ENCODE measurements at places on chromosomes 12 and 14.

GRCh38 chr12:93130366-93131054 is 201.4 kb upstream of the EEA1 start:
- DNase-seq = no peak

- no peak for DNase-seq
These were observed 69.5 kb downstream of the NKX2-1 start for GRCh38 chr14:36450550-36450949.

GRCh38 chr12:53115112-53115890 is 12.0 kb downstream of the SOAT2 start:
- DNase-seq = no peak

GRCh38 chr12:98727196-98727595 is 82.1 kb downstream of the APAF1 start:
- no peak for DNase-seq

GRCh38 chr12:52735816-52736632 is 32.7 kb upstream of the KRT77 start:
- DNase-seq = no peak

DNA sequence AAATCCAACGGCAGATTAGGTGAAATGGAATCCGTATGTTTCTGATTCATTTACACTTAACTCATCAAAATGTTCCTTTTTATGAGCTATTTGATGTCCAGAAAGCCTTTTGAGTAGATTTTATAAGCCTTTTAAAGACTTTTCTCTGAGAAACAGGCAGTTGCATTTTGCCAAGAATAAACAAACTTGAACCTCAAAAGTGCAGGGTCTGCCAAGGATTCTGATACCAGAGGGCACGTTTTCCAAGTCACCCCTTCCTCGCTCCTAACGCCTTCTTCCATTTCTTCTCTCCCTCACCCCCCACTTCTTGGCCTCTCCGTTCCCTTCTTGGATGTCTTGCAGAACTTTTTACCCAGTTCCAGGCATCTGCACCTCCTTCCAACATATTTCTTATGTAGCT is 200.6 kb upstream of the TBX3 start:
- no peak for DNase-seq

DNA sequence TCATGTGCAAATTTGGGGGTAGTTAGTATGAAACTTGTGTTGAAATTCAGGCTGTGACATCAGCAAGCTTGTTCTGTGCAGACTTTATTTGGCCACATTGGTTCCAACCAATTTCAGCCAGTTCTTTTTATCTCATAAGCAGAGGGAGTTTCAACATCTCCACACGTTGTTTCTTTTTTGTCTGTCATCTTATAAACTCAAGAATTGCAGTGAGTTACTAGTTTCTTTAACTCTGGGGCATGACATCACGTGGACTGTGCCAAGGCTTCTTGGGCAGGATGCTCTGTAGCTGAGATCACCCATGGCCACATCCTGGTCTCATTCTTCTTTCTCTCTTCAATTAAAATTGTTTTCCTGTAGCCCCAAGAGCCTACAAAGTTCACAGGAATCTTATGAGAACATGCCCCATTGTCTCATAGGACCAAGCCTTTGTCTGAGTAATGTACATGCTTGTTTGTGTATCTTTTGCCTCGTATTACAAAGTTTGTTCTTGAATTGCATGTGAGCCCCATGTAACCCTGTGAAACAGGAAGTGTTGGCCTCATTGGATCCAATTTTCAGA is 982.0 kb upstream of the TMEM132C start:
- no peak for DNase-seq

- DNase-seq = no peak
These were observed 37.8 kb downstream of the SLC6A15 start for GRCh38 chr12:84874825-84875139.

DNA sequence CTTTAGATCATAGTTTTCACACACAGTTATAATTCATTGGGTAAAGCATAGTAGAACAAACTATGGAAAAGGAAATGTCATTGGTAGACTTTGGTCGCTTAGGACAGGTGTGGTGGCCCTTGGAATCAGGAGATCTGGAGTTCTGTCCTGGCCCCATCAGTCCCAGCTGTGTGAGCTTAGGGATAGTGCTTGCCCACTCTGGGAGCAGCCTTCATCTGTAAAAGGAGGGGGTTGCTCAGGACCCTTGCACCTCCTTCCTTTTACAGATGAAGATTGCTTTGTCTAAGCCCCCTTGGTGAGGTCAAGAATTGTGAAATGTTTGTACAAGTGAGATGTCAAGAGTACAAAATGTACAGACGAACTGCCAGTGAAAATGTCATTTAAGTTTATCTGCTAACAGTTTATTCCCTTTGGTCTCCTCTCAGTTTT is 93.2 kb downstream of the BORCS5 start:
- DNase-seq = no peak

DNA sequence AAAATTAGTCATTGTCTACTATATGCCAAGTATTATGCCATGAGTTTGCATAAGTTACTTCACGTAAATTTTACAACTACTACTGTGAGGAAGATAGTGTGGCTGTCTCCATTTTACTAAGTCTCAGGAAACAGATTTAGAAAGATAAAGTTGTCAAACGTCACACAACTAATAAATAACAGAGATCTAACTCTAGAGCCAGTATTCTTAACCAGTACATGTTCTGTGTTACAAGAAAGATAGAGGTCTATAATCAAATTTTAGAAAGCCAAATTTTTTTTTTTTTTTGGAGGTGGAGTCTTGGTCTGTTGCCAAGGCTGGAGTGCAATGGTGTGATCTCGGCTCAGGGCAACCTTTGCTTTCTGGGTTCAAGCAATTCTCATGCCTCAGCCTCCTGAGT is 14.2 kb downstream of the CLEC4C start:
- no peak for DNase-seq

- DNase-seq = no peak
These were observed 1147.6 kb downstream of the AACS start for GRCh38 chr12:126212824-126213223.

DNA sequence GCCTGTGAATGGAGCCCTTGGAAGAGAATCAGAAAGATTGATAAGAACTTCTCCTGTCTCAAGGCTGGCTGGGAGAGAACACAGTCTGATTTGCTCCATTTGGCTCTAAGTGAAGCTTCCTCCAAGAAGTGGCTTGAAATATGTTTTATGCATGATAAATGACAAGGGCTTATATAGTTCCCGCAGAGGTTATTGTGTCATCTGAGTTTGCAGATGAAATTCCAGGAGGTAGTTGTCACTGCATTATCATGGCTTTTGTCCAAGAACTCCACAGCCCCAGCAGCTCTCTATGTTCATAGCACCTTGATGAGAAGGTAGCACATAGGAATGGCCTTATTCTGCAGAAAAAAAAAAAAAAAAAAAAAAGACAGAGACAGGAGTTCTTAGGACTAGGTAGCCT is 108.5 kb downstream of the DACT1 start:
- DNase-seq = no peak

- peak; percentile 92 for DNase-seq
These were observed 792 bp upstream of the CHD4 start for GRCh38 chr12:6607751-6608591.

DNA sequence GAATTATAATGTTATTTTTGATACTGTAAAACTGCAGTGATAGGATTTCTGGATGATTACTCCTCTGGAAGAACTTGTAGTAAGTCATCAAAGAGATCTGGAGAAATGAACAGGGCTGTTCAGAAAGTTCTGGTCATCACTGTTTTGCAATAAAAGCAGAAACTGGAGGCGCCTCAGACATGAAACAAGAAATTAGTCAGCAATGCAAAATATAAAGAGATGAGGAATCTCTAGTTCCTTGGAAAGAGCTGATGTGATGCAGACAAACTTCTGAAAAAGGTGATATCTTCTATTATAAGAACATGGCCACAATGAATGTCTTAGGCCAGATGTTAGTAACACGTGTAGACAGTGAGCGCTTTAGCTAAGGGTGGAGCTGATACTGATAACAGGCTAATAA is 9.5 kb downstream of the ACIN1 start:
- no peak for DNase-seq

GRCh38 chr14:91796617-91797347 is 64.9 kb upstream of the CATSPERB start:
- no peak for DNase-seq

DNA sequence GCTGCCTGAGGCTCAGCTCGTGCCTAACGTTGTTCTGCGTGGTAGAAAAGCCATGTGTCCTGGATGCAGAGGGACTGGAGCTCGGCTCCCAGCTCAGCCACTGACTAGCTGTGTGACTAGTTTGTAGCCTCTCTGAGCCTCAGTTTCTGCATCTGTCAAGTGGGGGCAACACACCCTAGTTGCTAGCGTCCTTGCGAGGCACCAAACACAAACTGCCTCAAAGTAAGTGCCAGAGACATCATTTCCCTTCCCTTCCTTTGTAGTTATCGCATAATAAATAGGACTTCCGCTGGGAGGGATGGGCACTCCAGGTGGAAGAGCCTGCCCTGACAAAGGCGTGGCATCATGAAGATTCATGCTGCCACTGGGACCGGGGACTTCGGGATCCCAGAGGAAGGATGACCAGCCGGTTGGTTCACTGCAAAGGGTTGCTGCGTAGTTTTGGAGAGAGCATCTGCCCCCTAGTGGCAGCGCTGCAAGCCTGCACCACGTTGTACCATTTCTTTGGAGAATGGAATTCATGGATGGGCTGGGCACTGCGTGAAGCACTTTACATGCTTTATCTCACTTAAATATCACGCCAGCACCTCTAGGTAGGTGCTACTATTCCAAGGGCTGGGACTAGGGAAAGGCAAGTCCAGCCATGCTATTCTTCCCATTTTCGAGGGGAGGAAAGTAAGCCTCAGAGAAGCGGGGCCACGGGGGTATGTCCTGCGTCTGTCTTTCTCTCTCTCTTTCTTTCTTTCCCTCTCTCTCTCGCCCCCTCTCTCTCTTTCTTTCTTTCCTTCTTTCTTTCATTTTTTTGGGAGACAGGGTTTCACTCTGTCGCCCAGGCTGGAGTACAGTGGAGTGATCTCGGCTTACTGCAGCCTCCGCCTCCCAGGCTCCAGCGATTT is 4.6 kb downstream of the CCDC197 start:
- peak; percentile 80 for DNase-seq

DNA sequence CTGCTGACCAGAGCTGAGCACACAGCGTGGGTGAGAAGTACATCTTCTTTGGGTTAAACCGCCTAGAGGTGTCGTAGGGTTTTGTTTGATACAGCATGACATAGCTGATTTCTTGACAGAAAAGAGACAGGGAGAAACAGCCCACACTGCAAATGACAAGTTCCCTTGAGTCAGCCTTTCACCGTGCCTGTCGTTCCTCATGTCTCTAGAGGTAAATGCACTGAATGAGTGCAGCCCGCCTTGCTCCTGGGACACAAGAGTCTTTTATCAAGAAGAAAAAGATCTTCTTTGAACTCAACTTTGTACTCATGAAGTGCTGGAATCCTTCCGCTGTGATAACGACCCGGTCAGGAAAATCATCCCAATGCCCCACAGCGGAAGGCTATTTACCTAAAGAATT is 77.6 kb downstream of the TMEM132D start:
- no peak for DNase-seq

GRCh38 chr12:84150201-84150600 is 762.4 kb downstream of the SLC6A15 start:
- no peak for DNase-seq

- no peak for DNase-seq
These were observed 357.0 kb downstream of the TMEM121 start for GRCh38 chr14:105883066-105884005.

- peak; percentile 91 for DNase-seq
These were observed at the start of gene SLC2A3 for GRCh38 chr12:7935590-7936581. Gene SLC2A3, minus strand, starts transcription at chr12:7936187. Its CDS starts 153 bp downstream, at chr12:7936034.

- peak; percentile 86 for DNase-seq
These were observed 717 bp downstream of the UBC start for GRCh38 chr12:124913474-124914391.

- no peak for DNase-seq
These were observed 26.2 kb upstream of the AKAP5 start for GRCh38 chr14:64439141-64439540.

- no peak for DNase-seq
These were observed 52.0 kb downstream of the WASHC3 start for GRCh38 chr12:102009796-102010195.

GRCh38 chr14:81231540-81231939 is 10.8 kb upstream of the GTF2A1 start:
- no peak for DNase-seq

DNA sequence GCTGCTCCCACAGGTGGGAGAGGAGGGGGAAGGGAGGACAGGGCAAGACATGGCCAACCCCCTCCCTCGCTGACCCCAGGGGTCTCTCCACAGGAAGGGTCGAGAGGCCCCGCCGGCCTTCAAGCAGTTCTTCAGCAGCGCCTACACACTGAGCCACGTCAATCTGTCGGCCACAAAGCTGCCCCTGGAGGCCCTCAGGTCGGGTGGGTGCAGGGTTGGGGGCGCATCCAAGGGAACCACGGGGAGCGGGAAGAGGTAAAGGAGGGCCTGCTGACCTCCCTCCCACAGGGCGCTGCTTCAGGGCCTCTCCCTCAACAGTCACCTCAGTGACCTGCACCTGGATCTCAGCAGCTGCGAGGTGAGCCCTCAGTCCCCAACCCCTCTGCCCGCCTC is 6.1 kb downstream of the CARMIL3 start:
- no peak for DNase-seq

GRCh38 chr14:24670594-24670993 is 36.6 kb upstream of the GZMB start:
- no peak for DNase-seq

DNA sequence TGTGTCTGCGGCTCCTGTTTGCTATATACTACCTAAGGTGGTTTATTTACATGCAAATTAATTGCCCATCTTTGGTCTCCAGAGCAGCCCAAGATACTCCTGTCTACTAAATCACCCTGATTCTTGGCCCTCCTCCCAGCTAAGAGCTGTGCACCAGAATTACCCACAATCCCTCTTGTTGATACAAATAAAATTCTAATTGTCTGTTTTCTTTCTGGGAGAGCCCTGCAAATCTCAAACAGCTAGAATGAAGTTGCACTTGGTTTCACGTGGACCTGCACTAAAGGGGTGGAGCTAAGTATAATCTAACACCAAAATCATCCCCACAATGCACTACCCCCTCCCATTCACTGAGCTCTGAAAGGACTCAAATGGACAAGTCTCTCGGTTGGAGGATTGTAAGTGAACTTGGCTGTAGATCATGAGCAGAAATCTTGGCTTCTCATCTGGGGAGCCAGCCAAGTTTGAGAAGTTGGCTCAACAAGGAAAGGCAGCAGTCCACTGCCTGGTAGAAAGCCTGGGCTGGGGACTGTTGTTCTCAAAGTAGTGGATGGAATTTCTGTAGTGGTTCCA is 6.6 kb downstream of the MAX start:
- DNase-seq = peak; percentile 77

DNA sequence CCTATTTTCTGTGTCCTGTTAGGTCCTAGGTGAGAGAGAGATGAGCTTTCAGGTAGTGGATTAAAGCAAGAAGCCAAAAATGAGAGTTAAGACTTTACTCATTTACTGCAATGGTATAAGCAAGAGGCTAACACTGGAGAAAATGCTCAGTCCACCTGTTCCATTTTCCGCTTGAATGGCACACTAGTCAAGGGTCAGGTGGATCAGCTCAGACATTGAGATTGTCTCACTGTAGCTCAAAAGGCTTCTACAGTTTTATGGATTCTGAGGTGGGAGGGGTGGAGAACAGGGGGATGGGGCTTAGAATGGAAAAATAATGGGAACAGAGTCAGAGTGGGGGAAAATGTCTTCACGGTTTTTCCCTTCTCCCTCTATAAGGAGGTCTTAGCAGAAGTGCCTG is 57.3 kb upstream of the MUCL1 start:
- no peak for DNase-seq
